Fibroblast of lung (primary cell): ENCODE measurements at places on chromosomes 12 and 14. TPM values are rescaled to one million over a fixed set of nuclear protein-coding genes. Genes with fewer than 3 reads are reported as not detected.

- no peaks in the 10 kb centered on the region for H3K27me3 ChIP-seq
- no peaks in the 10 kb centered on the region for H3K4me1 ChIP-seq
- no peak overlapping the region for H3K27ac ChIP-seq
- peak; percentile 12 for DNase-seq
- no peaks in the 10 kb centered on the region for H3K36me3 ChIP-seq
These were observed 235.0 kb downstream of the ATP23 start for GRCh38 chr12:58176296-58176869.

- no peaks in the 10 kb centered on the region for H3K36me3 ChIP-seq
- H3K27ac ChIP-seq: peak overlapping the region; percentile 23
- H3K4me3 ChIP-seq: no peak overlapping the region
- H3K4me1 ChIP-seq: peaks cover 19% of the 10 kb centered on the region
These were observed 155.0 kb downstream of the EPS8 start for GRCh38 chr12:15634010-15634683.

DNA sequence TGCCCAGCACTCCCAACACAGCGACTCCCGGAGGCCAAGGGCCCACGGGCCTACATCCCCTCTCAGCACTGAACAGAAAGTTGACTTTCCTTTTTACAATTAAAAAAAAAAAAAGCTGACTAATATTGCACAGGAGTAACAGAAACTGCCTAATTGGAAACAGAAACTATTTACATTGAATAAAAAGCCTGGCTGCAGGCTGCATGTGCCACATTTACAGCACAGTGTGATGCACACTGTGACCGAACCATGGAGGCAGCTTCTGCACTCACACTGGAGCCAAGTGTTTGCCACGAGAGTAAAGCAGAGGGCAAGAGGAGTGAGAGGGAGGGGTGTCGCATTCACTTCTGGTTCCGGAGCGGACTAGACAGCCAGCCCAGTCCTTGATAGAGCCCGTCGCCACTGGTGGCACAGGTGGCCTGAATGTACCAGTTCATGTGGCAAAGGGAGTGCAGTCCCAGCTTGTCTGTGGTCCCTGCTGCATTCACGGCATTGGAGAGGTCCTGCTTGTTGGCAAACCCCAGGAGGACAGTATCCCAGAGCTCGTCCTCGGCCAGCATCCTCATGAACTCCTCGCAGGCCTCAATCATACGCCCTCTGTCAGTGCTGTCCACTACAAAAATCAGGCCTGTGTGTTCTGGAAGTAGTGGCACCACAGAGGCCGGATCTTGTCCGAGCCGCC is 59.2 kb downstream of the SPPL3 start:
- H3K4me3 ChIP-seq: no peak overlapping the region
- DNase-seq: no peak
- H3K27ac ChIP-seq: no peak overlapping the region
- H3K4me1 ChIP-seq: peaks cover 2% of the 10 kb centered on the region
- no peaks in the 10 kb centered on the region for H3K27me3 ChIP-seq
- H3K36me3 ChIP-seq: no peaks in the 10 kb centered on the region

DNA sequence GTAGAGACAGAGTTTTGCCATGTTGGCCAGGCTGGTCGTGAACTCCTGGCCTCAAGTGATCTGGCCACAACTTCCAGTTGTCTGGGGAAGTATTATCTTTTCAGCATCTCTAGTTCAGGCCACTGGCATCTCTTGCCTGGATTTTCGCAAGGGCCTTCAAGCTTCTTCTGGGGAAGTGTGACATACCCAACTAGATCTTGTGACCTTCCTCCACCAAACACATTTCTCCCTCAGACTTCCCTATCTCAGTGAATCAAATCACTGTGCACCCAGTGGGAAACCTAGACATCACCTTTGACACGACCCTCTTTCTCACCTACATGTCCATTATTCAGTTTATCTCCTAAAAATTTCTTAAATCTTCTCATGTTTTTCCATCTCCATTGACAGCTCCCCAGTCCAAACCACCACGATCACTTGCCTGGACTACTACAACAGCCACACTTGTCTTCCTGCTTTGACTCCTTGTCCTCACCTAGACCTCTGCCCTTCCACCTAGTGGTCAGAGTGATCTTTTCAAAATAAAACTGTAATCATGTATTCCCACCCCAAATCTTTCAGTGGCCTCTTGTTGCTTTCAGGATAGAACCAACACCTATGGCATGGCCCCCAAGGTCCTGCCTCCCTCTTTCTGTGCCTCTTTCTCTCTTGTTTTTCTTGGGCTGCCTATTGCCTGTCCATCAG is 3.3 kb downstream of the EEF1AKMT3 start:
- DNase-seq: no peak
- H3K27me3 ChIP-seq: no peaks in the 10 kb centered on the region
- no peak overlapping the region for H3K4me3 ChIP-seq

GRCh38 chr14:89728964-89729363 is 225.6 kb downstream of the EFCAB11 start:
- H3K36me3 ChIP-seq: no peaks in the 10 kb centered on the region
- no peaks in the 10 kb centered on the region for H3K27me3 ChIP-seq
- H3K27ac ChIP-seq: no peak overlapping the region
- DNase-seq: no peak

DNA sequence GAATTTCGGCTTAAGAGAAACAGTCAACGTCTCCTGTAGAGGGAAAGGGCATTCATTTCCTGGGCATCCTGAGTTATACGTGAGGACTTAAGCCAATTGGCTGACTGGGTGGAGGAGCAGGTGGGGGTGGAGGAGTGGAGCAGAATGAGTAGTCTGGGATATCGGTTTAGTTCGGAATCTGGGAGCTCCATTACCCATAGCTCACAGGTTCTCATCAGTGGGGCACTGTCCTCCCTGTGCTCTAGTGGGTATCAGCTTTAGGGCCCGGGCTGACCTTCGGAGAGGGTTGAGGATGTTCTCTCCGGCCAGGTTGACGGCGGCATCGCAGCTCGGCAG is 704 bp downstream of the SDR39U1 start:
- H3K27me3 ChIP-seq: no peaks in the 10 kb centered on the region
- peak overlapping the region; percentile 75 for H3K4me3 ChIP-seq
- peak; percentile 64 for DNase-seq
- H3K36me3 ChIP-seq: peaks cover 25% of the 10 kb centered on the region
- peak overlapping the region; percentile 100 for H3K27ac ChIP-seq
- H3K4me1 ChIP-seq: no peaks in the 10 kb centered on the region

DNA sequence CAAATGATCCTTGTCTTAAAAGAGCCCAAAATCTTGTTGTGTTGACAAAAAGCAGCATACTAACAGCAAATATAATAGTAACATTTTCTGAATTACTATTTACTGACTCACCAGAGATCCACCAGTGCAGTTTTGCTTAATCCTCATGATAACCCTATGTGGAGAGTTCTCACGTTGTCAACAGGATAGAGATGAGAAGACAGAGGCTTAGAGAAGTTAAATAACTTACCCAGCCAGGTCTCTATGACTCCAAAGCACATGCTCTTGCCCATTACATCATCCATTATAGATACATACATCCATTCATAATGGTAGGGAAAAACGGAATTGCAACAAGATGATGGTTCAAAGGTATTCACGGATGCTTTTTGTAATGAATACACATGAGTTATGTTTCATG is 111.9 kb downstream of the PAX9 start:
- no peaks in the 10 kb centered on the region for H3K36me3 ChIP-seq
- H3K4me1 ChIP-seq: no peaks in the 10 kb centered on the region
- DNase-seq: no peak
- H3K27me3 ChIP-seq: no peaks in the 10 kb centered on the region
- H3K27ac ChIP-seq: no peak overlapping the region

DNA sequence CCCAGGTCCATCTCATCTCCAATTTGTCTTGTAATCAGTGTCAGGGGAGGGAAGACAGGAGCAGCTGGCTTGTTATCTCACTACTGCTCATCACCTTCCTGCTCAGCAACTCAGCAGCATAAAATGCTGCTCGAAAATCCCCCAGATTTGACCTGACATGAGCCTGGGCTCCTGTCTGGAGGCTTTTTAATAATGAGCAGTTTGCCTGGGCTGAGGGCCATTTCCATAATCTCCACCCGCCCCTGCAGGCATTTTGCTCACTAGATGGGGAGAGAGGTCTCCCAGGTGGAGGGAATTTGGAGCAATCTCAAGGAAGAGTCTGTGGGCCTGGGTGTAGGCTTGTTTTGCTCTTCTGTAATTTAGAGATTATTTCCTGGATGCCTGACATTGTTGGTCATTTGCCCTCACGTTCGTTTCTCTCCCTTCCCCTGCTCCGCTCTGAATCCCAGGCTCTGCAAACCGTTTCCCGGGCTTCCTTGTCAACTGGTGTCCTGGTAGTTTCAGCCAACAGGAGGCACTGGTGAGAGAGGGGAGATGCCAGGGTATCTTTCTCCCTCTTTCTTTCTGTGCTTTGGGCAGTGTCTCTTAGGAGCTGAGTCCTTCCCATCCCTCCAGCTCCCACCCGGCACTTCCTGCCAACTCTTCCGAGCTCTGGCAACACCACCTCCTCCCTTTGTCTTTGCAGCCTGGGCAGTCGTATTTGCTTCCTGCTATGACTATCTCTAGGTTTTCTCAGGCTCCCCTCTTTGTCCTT is 299.2 kb downstream of the GLT1D1 start:
- H3K4me3 ChIP-seq: no peak overlapping the region
- no peak for DNase-seq
- H3K27me3 ChIP-seq: no peaks in the 10 kb centered on the region
- H3K36me3 ChIP-seq: no peaks in the 10 kb centered on the region
- H3K27ac ChIP-seq: no peak overlapping the region
- H3K4me1 ChIP-seq: no peaks in the 10 kb centered on the region

- no peaks in the 10 kb centered on the region for H3K36me3 ChIP-seq
- H3K27ac ChIP-seq: no peak overlapping the region
- no peaks in the 10 kb centered on the region for H3K4me1 ChIP-seq
- H3K27me3 ChIP-seq: no peaks in the 10 kb centered on the region
These were observed 27.3 kb upstream of the CHPT1 start for GRCh38 chr12:101670007-101670671.

GRCh38 chr14:100622708-100623485 is 35.7 kb upstream of the BEGAIN start:
- H3K4me1 ChIP-seq: no peaks in the 10 kb centered on the region
- H3K4me3 ChIP-seq: no peak overlapping the region
- no peaks in the 10 kb centered on the region for H3K27me3 ChIP-seq

- H3K4me3 ChIP-seq: no peak overlapping the region
- no peaks in the 10 kb centered on the region for H3K27me3 ChIP-seq
- no peaks in the 10 kb centered on the region for H3K4me1 ChIP-seq
- no peak for DNase-seq
- peaks cover 2% of the 10 kb centered on the region for H3K36me3 ChIP-seq
- H3K27ac ChIP-seq: no peak overlapping the region
These were observed 42.6 kb upstream of the PLEKHD1 start for GRCh38 chr14:69441948-69442347.

- no peak overlapping the region for H3K4me3 ChIP-seq
- peak; percentile 28 for DNase-seq
- no peaks in the 10 kb centered on the region for H3K36me3 ChIP-seq
- no peaks in the 10 kb centered on the region for H3K27me3 ChIP-seq
These were observed 208.6 kb downstream of the RASSF9 start for GRCh38 chr12:85627584-85627983.

DNA sequence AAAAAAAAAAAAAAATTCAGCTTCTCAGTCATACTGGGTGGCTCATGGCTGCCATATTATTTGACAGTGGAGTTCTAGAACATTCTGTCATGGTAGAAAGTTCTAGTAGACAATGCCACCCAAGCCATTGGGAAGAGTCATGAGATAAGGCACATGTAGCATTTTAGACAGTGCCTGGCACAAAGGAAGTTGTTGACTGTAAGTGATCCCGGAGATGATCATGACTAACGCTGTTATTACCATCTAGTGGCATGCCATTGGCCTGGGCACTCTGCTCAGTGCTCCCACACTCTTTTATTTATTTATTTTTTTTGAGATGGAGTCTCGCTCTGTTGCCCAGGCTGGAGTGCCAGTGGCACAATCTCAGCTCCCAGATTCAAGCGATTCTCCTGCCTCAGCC is 80.4 kb downstream of the FOXN4 start:
- no peak overlapping the region for H3K4me3 ChIP-seq
- H3K4me1 ChIP-seq: no peaks in the 10 kb centered on the region
- H3K36me3 ChIP-seq: no peaks in the 10 kb centered on the region
- no peaks in the 10 kb centered on the region for H3K27me3 ChIP-seq
- no peak overlapping the region for H3K27ac ChIP-seq
- no peak for DNase-seq

DNA sequence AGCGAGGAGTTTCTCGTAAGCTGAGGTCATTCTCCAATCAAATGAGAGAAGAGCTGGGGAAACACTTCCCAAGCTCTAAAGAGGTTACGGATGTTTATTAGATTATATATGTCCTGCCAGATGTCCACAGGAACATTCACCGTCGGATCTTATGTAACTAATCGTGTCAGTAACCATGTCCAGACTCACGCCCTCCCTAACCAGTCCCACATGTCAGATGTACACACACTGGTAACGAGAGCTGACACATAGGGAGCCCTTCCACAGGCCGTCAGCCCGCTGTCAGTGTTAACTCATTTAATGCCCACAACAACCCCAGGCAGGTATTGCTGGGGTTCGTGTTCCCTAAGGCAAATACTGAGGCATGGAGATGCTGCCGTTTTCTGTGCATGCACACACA is 223.7 kb upstream of the RTL1 start:
- no peaks in the 10 kb centered on the region for H3K27me3 ChIP-seq
- H3K36me3 ChIP-seq: no peaks in the 10 kb centered on the region
- no peak overlapping the region for H3K4me3 ChIP-seq
- DNase-seq: no peak
- no peak overlapping the region for H3K27ac ChIP-seq

GRCh38 chr12:59632408-59632807 is 36.6 kb downstream of the SLC16A7 start:
- H3K27me3 ChIP-seq: no peaks in the 10 kb centered on the region
- H3K4me1 ChIP-seq: no peaks in the 10 kb centered on the region
- no peak overlapping the region for H3K4me3 ChIP-seq
- no peak for DNase-seq

DNA sequence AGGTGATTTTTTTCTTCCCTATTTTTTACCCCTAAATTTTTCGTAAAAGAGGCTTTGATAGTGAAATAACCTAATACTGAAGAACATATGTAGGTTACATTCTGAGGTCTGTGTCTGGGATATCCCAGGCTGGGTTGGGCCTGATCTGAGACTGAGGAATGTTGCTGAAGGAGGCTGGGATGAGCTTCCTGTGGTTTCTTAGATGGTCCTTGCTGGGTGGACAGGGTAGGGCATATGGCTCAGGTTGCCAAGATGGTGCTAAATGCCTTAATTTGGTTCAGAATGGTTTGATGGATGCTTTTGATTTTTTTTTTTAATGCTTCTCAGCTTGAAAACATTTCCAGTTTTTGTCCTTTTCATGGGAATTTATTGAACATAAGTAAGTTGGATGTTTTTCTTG is 124.6 kb upstream of the PMCH start:
- H3K27ac ChIP-seq: no peak overlapping the region
- no peak overlapping the region for H3K4me3 ChIP-seq
- H3K27me3 ChIP-seq: no peaks in the 10 kb centered on the region

GRCh38 chr12:81080431-81080983 is 2.6 kb downstream of the ACSS3 start:
- no peaks in the 10 kb centered on the region for H3K27me3 ChIP-seq
- H3K27ac ChIP-seq: peak overlapping the region; percentile 22
- peaks cover 7% of the 10 kb centered on the region for H3K4me1 ChIP-seq
- H3K4me3 ChIP-seq: peak overlapping the region; percentile 83
- peak; percentile 57 for DNase-seq

The RTL1 gene
- total RNA-seq: not detected in 2 replicates

The CACNA2D4 gene
- 0.26 and 0.99 TPM in 2 replicates for total RNA-seq

The SVOP gene
- not detected in 2 replicates for total RNA-seq

The ADAM20 gene
- total RNA-seq: 0.51 and 1.2 TPM in 2 replicates

The POMT2 gene
- total RNA-seq: 8.5 and 9.6 TPM in 2 replicates
